ENCODE measurements at places on chromosomes 2 and 18.

- peak; percentile 12 for DNase-seq
Observed at GRCh38 chr2:176553685-176554100, 284.5 kb downstream of the MTX2 start.

DNA sequence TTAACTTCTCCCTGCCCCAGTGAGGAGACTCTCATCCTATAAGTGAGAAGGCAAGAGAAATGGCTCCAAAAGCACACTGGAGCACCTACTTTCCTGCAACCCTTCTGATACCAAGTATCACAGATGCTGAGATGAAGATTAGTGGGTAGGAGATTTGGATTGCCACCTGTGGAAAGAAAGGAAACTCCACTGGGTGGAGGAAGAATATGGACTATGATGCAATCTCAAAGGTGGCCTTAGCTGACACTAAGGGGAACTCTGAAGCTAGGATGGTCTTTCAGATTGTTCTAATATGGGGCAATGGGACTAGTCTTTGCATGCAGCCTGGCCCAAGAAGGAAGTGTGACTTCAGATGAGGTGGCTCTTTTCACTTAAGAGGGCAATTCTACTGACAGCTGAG lies 21.6 kb downstream of the PRKRA start:
- DNase-seq = no peak

- DNase-seq = no peak
Observed at GRCh38 chr18:78455386-78455785, 524.2 kb upstream of the SALL3 start.

- no peak for DNase-seq
Observed at GRCh38 chr2:201149064-201149820, 33.3 kb downstream of the CFLAR start.

DNA sequence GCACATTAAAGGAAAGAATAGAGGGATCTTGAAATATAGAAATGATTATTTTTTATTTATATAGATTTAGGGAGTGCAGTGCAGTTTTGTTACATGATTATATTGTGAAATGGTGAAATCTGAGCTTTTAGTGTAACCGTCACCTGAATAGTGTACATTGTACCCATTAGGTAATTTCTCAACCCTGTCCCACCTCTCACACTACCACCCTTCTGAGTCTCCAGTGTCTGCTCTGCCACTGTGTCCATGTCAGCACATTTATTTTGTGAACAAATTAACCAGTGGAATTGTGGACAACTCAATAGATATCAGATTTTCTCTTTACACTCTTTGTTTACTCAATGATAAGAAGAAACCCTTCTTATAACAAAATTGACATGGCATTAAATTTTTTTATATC lies 24.2 kb downstream of the APLF start:
- no peak for DNase-seq

GRCh38 chr2:239266434-239266766 lies 134.4 kb downstream of the HDAC4 start:
- DNase-seq = no peak

- no peak for DNase-seq
Observed at GRCh38 chr2:42658306-42658705, 89.9 kb downstream of the MTA3 start.

- no peak for DNase-seq
Observed at GRCh38 chr2:213238753-213239495, 45.3 kb upstream of the SPAG16 start.

GRCh38 chr18:63422864-63423304 lies 608 bp upstream of the VPS4B start:
- DNase-seq = no peak

DNA sequence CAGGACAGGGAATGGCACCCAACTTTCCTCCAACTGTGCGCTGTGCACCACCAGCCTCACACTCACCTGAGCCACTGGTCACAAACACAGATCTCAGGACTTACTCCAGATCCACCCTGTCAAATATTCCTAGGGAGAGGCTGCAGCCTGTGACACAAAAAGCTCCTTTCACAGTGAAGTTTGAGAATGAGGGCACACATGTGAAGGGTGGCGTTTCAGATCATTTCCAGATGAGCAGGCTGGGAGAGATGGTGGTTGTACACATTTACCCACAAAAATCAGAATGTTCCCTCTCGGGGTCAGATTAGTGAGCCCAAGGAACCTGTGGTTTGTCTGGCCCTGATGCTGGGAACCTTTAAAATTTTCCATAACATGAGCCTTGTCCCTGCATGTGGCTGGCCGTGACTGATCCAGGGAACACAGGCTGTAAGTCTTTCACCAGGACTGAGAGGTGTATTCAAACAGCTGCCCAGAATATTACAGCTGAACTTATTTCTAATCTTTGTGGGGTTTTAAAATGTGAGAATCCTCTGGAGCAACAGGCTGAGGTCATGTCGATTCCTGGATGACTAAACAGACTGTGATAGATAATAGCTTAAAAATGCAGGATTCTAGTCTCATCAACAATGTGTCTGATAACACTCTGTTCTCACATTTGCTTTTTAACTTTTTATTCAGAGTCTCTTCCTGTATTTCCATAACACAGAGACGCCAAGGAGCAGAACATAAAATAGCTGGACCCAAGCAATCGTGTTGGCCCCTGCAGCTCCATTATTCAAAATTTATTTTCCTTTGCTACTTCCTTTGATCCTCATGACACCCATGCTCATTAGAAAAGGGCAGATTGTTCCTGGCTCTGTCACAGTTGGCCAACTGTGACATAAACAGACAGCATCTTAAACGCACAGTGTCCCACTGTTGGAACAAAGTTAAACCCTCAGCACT lies 35.5 kb downstream of the IL1R2 start:
- DNase-seq = no peak

DNA sequence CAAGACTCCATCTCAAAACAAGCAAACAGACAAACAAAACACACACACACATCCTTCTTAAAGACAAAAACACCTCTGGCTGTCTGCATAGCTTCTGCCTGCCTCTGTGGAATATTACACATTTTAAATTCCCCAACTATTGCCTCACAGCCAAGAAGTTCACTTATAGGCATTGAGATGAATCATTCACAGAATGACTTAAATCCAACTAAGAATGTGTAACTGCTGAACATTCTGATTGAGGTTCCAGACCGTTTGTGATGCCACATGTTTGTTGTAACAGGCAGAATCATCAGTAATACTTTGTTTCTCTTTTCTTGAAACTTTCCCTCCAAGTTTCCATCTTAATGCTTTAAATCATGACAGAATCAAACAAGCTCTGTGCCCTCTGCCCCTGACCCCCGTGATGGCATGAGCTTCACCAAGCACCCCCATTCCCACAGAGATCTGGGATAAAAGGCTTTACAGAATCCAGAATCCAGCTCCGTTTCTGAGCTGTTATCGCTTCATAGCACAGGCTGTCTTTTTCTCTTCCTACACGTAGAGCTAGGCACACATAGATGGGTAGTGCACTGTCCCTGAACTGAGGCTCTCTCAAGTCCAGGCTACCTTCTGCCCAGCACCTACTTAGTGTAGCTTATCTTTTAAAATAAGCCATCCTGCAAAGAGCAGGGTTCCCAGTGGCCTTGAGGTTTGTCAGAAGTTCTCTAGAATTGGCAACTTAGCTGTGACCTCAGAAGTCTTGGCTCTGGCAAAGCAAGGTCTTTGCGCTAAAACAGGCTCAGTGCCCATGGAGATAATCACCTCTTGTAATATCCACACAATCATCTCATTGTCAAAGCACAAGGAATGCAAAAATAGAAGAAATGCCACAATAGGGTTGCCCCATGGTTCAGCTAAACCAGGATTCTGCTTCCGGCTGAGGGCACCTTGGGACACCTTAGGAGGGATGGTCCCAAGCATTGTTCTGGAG lies 32.9 kb downstream of the EPAS1 start:
- no peak for DNase-seq

- no peak for DNase-seq
Observed at GRCh38 chr2:37631292-37631691, 40.1 kb downstream of the CDC42EP3 start.

DNA sequence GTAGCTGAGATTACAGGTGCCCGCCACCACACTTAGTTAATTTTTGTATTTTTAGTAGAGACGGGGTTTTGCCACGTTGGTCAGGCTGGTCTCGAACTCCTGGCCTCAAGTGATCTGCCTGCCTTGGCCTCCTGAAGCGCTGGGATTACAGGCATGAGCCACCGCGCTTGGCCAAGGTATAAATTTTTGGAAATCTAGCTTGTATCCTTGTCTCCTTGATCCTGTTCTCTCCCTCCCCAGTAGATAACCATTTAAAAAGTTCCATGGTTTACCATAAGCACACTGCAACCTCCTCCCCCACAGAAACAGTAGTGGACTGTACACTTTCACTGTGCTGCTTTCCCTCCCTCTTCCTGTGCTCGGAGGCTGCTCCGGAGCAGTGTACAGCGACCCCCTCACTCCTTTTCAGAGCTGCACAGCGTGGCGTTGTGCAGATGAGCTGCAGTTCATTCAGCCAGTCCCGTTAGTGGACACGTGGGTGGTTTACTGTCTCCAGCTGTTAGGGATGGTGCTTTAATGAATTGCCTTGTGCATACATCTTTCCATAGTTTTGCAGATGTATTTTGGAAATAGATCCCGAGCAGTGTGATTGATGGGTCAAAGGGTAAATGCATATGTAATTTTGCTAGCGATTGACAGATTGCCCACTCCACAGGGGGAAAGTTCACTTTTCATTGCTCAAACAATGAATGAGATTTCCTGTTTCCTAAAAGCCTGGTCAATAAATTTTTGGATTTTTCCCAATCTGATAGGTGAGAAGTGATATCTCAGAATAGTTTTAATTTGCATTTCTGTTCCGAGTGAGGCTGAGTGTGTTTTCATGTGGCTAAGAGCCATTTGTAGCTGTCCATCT lies 14.8 kb downstream of the ASB1 start:
- DNase-seq = no peak

DNA sequence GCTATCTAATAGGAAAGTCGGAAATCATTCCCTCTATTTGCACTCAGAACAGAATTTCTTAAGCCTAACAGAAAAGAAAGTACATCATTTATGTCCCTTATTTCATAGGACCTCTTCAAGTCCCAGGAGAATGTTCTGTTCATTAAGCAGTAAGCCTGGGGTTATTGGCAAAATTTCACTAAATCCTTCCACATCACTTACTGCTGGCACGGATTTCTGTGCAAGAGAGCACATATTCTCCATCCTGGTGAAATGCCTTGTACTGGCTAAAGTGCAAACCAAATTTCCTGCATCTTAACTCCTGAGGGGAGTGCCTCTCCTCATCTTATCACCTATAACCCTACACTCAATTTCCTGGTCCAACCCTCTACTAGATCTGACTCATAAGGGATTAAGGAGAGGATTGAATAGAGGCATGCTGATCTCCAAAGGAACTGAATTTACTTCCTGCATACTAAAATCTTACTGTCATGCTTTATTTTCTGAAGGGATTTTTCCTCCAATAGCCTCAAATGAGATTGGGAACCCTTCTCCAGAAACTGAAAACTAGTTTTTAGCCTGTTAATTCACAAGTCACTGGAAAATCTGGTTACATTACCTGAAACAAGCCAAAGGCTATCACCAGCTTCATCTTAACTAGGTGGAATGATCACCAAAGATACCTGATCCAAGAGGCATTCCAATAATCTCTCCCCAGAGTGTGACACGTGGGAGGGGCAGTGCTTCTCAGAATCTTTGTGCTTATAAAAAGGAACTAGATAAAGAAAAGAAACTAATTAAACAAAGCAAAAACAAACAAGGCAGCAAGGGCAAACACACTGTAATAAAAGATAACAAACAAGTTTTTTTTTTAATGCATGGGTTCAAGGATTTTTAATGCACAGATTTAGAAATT lies 311.1 kb downstream of the NR4A2 start:
- no peak for DNase-seq

- DNase-seq = no peak
Observed at GRCh38 chr2:236552581-236553363, 16.9 kb upstream of the ACKR3 start.

DNA sequence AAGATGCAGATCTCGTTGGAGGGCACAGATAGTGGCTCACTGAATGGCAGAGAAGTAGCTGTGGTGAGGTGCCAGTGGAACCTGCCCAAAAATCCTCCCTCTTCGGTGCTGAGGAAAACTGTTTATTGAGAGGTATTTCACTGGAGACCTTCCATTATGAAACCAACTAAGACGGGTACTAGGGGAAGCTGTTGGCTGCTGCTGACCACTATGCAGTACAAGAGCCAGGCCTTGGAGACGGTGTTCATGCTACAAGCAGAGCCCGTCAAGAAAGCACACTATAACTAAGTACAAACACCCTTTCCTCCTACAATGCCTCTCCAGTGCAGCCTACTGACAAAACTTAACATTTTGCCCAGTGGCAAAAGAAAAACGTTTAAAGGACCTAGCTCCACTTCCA lies 4.6 kb downstream of the ARL5A start:
- peak; percentile 4 for DNase-seq

GRCh38 chr2:105329197-105329554 lies 359 bp downstream of the TGFBRAP1 start:
- peak; percentile 49 for DNase-seq

DNA sequence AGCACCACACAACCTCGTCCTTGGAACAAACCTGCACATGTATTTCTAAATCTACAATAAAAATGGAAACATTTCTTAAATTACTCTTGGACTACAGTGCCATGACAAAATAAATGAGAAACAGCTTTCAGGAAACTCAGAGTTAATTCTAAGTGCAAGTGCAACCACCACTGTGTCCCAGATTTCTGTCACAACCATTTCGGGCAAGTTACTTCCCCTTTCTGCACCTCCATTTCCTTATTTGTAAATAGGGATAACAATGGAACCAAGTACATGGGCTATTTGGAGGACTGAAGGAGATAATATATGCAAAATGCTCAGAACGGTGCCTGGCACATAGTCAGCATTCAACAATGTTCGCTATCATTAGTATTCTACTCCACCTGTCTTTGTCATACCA lies 93.2 kb downstream of the CACNB4 start:
- no peak for DNase-seq

GRCh38 chr2:43531251-43531650 lies 64.6 kb downstream of the THADA start:
- DNase-seq = no peak

DNA sequence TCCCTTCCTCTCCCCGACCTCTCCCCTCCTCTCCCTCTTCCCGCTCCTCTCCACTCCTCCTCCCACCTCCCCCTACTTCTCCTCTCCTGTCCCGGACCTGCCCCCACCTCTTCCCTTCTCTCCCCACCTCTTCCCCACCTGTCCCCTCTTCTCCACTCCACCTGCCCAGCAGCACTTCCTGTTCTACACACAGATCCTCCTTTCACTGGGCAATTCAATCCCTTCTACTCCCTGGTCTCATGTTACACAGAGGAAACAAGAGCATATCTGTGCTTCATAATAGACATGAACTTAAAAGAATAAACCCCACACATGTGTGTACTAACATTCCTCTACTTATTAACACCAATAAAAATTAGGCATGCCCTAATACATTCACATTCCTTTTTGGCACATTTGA lies 34.8 kb downstream of the TIMM21 start:
- no peak for DNase-seq

DNA sequence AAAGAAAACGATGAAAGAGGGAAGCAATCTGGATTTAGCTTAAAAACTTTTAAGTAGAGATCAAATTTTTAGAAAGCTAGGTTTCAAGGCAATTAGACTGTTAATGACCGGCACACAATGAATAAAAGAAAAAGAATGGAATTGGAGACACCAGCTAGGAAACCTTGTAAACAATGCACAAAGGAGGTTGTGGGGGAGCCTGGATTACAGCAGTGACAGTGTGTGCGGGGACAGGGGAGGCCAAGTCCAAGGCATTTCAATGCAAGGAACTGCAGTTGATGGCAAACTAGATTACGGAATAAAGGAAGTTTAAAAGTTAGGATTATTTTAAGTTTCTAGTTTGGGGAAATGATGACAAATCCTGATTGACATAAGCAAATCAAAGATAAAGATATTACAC lies 74.5 kb downstream of the DTNB start:
- DNase-seq = no peak

All from RPMI8226 (cell line).